ENCODE measurements at places on chromosomes 7 and 10.

DNA sequence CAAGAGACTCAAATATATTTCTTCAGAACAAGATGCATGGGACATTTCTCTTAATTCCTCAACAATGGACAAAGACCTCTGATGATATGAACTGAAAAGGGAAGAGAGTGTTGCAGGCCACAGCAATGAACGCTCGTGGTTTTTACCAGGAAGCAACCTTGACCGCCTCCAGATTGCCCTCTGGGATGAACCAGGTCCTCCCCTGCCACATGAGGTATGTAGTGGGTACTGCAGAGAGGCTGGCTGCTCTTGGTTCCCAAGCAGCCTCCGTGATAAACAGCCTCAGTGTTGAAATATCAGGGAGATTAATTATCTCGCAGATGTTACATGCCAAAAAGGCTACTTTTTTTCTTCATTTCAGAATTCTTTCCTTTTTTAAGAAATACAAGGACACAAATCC is 338.8 kb downstream of the ELMO1 start:
- DNase-seq, result no peak

DNA sequence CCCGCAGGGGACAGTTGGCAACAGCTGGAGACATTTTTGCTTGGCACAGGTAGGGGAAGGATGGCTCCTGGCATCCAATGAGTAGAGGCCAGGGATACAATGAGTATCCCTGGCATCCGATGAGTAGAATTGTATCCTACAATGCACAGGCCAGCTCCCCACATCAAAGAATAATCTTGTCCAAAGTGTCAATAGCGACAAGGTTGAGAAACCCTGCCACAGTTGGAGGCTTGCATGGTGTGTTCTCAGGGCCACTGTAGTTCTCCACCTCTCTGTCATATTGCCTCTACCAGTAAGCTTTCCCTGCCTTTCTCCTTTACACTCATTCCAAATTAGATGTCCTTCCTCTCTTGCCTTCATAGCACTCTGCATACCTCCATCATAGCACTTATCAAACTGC is 60.7 kb downstream of the ZNF92 start:
- no peak for DNase-seq

DNA sequence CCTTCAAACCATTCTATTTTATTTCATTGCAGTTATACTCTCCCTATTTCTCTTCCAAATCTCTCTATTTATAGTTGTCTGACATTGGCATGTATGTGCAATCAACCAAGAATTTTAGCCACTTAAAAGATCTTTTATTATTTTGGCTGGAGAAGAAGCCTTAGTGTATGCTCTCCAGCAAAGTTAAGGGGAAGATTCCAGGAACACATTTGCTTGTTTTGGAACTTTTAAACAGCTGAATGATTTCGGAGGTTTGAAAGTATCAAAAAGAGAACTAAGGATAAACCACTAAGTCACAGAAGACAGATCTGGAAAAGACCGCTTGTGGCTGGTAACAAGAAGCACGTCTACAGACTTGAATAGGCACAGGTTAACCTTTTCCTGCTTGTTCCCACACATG is 182.2 kb upstream of the FZD1 start:
- DNase-seq, result no peak

DNA sequence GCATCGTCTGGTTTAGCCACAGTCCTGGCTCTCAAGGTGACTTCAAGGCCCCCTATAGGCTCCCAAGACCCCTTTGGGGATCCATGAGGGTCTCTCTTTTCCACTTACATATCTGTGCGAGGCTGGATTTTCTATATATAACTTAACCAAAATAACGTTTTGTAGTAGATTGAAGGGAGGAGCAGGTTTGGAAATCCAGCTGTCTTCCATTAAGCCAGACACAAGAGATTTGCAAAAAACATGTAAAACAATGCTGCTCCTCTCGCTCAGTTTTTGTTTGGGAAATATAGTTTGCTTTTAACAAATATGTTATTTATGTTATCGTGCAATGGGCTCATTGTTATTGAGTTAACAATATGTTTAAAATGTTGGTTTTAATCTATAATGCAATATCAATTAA is 811.2 kb downstream of the TYW1 start:
- DNase-seq, result no peak

GRCh38 chr7:112765105-112765504 is 25.1 kb downstream of the TMEM168 start:
- no peak for DNase-seq

- DNase-seq, result no peak
These were observed 13.4 kb downstream of the LRRC18 start for GRCh38 chr10:48926255-48926654.

- DNase-seq, result no peak
These were observed 12.2 kb upstream of the PPIF start for GRCh38 chr10:79335094-79335469.

- no peak for DNase-seq
These were observed 104.7 kb upstream of the EEPD1 start for GRCh38 chr7:36048141-36048901.

GRCh38 chr7:17660116-17660515 is 280.2 kb downstream of the SNX13 start:
- no peak for DNase-seq

GRCh38 chr7:125878235-125878956 is 948.8 kb upstream of the POT1 start:
- DNase-seq, result no peak

- DNase-seq, result no peak
These were observed 1119.2 kb downstream of the CNTNAP2 start for GRCh38 chr7:147235645-147236382.

GRCh38 chr10:636769-637168 is 52.7 kb downstream of the DIP2C start:
- DNase-seq, result no peak

DNA sequence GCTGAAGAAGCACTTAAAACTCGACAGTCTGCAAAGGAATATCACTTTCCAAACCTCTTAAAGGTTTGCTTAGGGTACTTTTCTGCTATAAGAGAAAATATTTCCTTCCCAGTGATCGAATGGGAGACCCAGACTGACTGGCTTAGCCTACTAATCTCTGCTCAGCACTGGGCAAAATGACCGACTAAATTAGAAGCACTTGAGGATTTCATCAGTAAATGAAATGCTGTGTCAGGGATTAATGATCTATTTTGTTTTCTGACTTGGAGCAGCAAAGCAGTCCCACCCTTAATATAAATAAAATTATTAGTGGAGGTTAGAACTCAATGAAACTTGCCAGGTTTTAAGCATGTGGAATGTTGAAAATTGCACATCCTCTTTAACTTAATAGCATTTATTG is 411.6 kb downstream of the NEBL start:
- no peak for DNase-seq

All from activated CD8-positive, alpha-beta T cell treated with anti-CD3 and anti-CD28 coated beads for 36 hours (primary cell).